ENCODE measurements at places on chromosomes 1 and 21. TPM values are rescaled to one million over a fixed set of nuclear protein-coding genes. Genes with fewer than 3 reads are reported as not detected.

Gene C8B
- 1.9 TPM for total RNA-seq

DNA sequence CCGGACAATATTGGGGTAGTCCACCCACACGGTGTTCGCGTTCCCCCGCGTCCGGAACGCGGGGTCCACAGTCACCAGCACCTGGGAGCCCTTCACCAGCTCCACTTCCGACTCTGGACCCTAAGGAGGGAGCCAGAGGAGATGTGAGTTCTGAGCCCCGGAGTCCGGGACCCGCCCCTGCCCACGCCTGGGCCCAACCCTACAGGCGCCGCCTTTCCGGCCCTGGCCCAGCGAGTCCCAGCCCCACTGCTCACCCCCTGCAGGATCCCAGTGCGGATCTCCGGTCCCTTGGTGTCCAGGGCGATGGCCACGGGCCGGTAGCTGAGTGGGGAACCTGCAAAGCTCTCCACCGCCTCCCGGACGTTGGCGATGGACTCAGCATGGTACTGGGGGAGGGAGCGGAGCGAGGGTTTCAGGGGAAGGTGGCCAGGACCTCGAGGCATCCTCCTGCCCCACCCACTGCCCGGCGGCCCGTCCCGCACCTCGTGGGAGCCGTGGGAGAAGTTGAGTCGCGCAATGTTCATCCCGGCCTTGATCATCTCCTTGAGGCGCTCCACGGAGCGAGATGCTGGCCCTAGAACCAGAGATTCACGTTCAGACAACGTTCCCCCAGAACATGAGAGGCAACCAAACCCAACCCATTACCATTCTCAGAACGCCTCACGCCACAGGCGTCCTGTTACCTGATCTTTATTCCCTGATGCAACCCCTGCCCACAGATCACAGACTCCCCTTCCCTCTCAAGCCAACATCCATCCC lies 5.9 kb downstream of the PKLR start:
- H3K36me3 ChIP-seq: no peaks in the 10 kb centered on the region
- H3K4me1 ChIP-seq: no peaks in the 10 kb centered on the region
- H3K27me3 ChIP-seq: peaks cover 35% of the 10 kb centered on the region
- no peak overlapping the region for H3K27ac ChIP-seq
- no peak for DNase-seq

GRCh38 chr1:21188235-21188634 lies 11.5 kb upstream of the EIF4G3 start:
- H3K27me3 ChIP-seq: no peaks in the 10 kb centered on the region
- H3K36me3 ChIP-seq: no peaks in the 10 kb centered on the region
- no peak overlapping the region for H3K27ac ChIP-seq
- H3K4me1 ChIP-seq: peaks cover 4% of the 10 kb centered on the region
- H3K4me3 ChIP-seq: no peak overlapping the region
- no peak for DNase-seq

DNA sequence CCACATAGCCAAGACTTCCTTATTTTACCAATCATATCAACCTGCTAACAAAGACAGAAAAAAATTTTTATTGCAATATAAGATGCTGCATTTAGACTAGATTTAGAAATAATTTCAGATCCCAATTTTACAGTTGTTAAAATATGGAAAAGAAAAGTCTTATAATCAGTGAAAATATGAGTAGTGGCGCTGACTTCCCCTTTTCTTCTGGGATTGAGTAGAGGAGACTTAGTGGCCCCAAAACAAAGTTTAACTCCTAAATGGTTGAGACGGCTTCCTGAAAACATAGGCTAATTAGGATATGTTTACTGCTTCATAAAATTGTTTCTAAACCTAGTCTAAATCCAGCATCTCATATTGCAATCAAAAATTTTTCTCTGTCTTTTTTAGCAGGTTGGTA lies 68.4 kb downstream of the RAB3GAP2 start:
- H3K36me3 ChIP-seq: peaks cover 26% of the 10 kb centered on the region
- no peaks in the 10 kb centered on the region for H3K4me1 ChIP-seq
- no peak overlapping the region for H3K27ac ChIP-seq
- H3K27me3 ChIP-seq: no peaks in the 10 kb centered on the region
- no peak for DNase-seq
- H3K4me3 ChIP-seq: no peak overlapping the region

- peak; percentile 25 for DNase-seq
- H3K27me3 ChIP-seq: no peaks in the 10 kb centered on the region
- peak overlapping the region; percentile 82 for H3K4me3 ChIP-seq
- peaks cover 6% of the 10 kb centered on the region for H3K4me1 ChIP-seq
- peak overlapping the region; percentile 0 for H3K27ac ChIP-seq
These were observed 4.4 kb downstream of the MIER1 start for GRCh38 chr1:66929146-66929688.

DNA sequence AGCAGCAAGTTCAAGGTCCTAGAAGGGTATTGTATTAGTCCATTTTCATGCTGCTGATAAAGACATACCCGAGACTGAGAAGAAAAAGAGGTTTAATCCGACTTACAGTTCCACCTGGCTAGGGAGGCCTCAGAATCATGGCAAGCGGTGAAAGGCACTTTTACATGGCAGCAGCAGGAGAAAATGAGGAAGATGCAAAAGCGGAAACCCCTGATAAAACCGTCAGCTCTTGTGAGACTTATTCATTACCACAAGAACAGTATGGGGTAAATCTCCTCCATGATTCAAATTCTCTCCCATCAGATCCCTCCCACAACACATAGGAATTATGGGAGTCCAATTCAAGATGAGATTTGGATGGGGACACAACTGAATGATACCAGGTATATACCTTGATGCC lies 409.5 kb downstream of the NTNG1 start:
- peaks cover 4% of the 10 kb centered on the region for H3K4me1 ChIP-seq
- no peak overlapping the region for H3K27ac ChIP-seq
- DNase-seq: no peak
- H3K27me3 ChIP-seq: no peaks in the 10 kb centered on the region
- H3K4me3 ChIP-seq: no peak overlapping the region

Gene RBM34
- total RNA-seq: 31.7 TPM

Gene RHD
- not detected for total RNA-seq

Gene C1QA
- 27.4 TPM for total RNA-seq

Gene CHI3L1
- 46.4 TPM for total RNA-seq

Gene KCND3
- total RNA-seq: 8.0 TPM

DNA sequence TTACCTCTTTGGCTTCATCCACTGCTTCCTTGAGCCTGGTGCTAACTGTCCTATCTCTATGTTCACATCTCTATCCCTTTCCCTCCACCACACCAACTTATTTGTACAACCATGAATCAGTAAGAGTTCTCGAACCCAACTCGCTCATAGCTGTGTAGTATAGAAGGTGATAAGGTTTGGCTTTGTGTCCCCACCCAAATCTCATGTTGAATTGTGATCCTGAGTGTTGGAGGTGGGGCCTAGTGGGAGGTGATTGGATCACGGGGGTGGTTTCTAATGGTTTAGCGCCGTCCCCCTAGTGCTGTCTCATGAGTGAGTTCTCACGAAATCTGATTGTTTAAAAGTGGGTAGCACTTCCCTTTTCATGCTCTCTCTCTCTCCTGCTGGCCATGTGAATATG lies 235.6 kb upstream of the FMN2 start:
- H3K27me3 ChIP-seq: no peaks in the 10 kb centered on the region
- H3K27ac ChIP-seq: no peak overlapping the region
- no peaks in the 10 kb centered on the region for H3K36me3 ChIP-seq
- no peak for DNase-seq

- H3K27ac ChIP-seq: no peak overlapping the region
- no peaks in the 10 kb centered on the region for H3K36me3 ChIP-seq
- no peak for DNase-seq
- H3K27me3 ChIP-seq: peaks cover 48% of the 10 kb centered on the region
- no peak overlapping the region for H3K4me3 ChIP-seq
These were observed 8.3 kb upstream of the ATF3 start for GRCh38 chr1:212600071-212600915.

DNA sequence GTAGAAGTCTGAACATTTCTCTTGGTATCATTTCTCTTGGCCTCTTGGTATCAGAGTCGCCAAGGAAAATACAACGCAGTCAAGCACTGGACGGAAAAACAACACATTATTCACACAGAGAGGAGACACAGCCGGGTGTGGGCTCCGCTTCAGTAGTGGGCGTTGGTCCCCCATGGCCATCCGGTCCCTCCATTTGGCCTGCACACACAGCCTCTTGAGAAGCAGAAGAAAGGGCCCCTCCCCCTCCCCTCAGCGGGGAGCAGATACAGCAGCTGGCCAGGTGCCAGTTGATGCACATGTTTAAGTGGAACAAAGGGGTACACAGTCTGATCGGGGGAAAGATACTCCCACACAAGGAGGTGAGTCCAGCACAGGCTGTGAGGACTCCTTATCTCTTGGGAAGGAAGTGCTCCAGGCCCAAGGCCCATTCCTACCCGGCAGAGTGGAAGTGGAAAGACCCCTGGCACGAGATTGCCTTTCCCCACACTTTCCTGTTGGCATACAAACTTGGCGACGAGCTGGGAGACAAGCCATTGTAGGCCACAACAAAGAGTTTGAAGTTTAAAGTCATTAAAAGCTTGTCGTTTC lies 311.3 kb downstream of the FAM72C start:
- no peaks in the 10 kb centered on the region for H3K4me1 ChIP-seq
- no peaks in the 10 kb centered on the region for H3K27me3 ChIP-seq
- no peak for DNase-seq

Gene APOBEC4
- 3.3 TPM for total RNA-seq

GRCh38 chr1:12619792-12620487 lies 1.9 kb upstream of the DHRS3 start:
- peak overlapping the region; percentile 96 for H3K27ac ChIP-seq
- peak; percentile 90 for DNase-seq
- H3K4me1 ChIP-seq: peaks cover 18% of the 10 kb centered on the region
- no peak overlapping the region for H3K4me3 ChIP-seq
- H3K27me3 ChIP-seq: no peaks in the 10 kb centered on the region

Gene LCE1A
- total RNA-seq: not detected

Gene ZNF695
- total RNA-seq: 0.61 TPM

Gene CHI3L2
- 298 TPM for total RNA-seq

DNA sequence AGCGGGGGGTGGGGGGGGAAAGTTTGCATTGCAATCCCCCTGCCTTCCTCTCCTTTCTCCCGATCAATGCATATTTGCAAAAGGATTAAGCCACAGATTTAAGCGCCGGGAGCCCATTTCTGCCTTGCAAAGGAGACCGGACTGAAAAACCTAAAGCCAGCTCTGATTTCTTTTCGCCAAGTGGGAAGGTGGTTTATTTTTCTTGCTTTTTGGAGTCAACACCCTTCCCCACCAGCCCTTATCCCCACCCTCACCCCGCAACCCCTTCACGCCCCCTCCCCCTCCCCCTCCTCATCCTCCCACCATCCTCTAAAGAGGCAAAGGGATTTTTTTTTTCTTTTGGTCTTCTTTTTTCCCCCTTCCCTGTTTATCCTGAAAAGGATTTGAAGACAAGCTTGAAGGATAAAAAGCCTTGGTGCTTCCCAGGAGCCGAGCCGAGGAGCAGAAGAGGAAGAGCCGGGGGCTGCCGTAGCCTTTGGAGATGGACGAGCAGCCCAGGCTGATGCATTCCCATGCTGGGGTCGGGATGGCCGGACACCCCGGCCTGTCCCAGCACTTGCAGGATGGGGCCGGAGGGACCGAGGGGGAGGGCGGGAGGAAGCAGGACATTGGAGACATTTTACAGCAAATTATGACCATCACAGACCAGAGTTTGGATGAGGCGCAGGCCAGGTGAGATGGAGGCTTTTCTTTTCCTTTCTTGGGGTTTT lies 513 bp downstream of the PBX1 start:
- H3K4me1 ChIP-seq: peaks cover 3% of the 10 kb centered on the region
- peak; percentile 70 for DNase-seq
- H3K36me3 ChIP-seq: no peaks in the 10 kb centered on the region
- H3K27ac ChIP-seq: peak overlapping the region; percentile 92

GRCh38 chr1:110443451-110443850 lies 7.5 kb upstream of the PROK1 start:
- no peaks in the 10 kb centered on the region for H3K36me3 ChIP-seq
- H3K27me3 ChIP-seq: no peaks in the 10 kb centered on the region
- H3K27ac ChIP-seq: no peak overlapping the region
- no peak for DNase-seq
- H3K4me3 ChIP-seq: no peak overlapping the region

Gene PGLYRP4
- total RNA-seq: 1.0 TPM

- H3K27ac ChIP-seq: peak overlapping the region; percentile 79
- no peak overlapping the region for H3K4me3 ChIP-seq
- peaks cover 12% of the 10 kb centered on the region for H3K4me1 ChIP-seq
- no peaks in the 10 kb centered on the region for H3K27me3 ChIP-seq
- no peaks in the 10 kb centered on the region for H3K36me3 ChIP-seq
These were observed 578 bp upstream of the SESN2 start for GRCh38 chr1:28258628-28259251.

DNA sequence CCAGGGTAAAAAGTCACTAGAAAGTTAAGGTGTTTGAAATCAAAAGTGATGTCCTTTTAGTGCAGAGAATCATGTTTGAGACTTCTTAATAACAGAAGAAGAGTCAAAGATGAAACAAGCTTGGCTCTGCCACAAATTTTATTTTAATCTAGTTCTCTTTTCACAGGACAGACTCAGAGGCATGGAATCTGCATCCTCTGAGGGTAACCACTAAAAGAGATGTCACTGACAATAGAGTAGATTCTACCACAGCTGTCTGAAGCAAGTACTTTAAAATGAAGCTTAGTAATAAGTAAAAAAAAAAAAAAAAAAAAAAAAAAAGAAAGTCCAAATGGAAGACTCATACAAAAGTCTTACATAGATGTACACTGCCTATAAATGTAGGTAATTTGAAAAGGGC lies 519.7 kb upstream of the PRMT6 start:
- no peaks in the 10 kb centered on the region for H3K36me3 ChIP-seq
- no peak overlapping the region for H3K4me3 ChIP-seq
- H3K4me1 ChIP-seq: no peaks in the 10 kb centered on the region

GRCh38 chr1:22870201-22870871 lies 102.3 kb downstream of the LACTBL1 start:
- H3K4me3 ChIP-seq: no peak overlapping the region
- H3K27me3 ChIP-seq: no peaks in the 10 kb centered on the region
- no peaks in the 10 kb centered on the region for H3K36me3 ChIP-seq

- no peaks in the 10 kb centered on the region for H3K4me1 ChIP-seq
- H3K27me3 ChIP-seq: no peaks in the 10 kb centered on the region
- no peak for DNase-seq
These were observed 51.5 kb downstream of the SLC66A1 start for GRCh38 chr1:19363536-19364152.

DNA sequence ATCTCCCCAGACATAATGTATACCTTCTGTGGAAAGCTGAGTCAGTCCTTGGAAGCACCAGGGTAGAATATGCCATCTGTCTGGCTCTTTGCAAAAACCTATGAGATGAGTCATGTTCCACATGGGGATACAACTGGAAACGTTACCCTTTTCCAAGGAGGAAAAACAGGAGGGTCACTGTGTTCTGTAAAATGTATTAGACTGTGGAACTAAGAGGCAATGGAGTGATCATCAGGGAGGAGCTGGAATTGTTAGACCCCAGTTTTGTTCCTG lies 16.1 kb upstream of the PSMD4 start:
- no peaks in the 10 kb centered on the region for H3K4me1 ChIP-seq
- no peak overlapping the region for H3K27ac ChIP-seq
- peaks cover 76% of the 10 kb centered on the region for H3K36me3 ChIP-seq
- H3K27me3 ChIP-seq: no peaks in the 10 kb centered on the region

DNA sequence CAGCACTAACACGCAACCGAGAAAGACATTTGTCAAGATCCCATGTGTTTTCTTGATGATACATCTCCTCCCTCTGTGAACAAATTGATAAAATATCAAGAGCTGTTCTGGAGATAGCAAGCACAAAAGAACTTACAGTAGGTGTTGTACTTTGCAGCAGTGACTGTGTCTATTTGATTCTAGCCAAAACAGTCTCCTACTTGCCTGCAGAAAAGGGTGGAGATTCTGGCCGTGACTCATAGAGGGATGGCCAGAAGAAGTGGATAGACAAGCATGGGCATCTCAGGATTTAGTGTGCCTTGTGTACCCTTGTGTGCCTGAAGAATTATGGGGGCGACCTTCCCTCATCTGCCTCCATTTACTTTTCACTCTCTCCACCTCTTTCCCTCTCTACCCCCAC lies 458.4 kb upstream of the LRRC7 start:
- H3K4me1 ChIP-seq: no peaks in the 10 kb centered on the region
- H3K36me3 ChIP-seq: no peaks in the 10 kb centered on the region
- H3K27ac ChIP-seq: no peak overlapping the region
- no peaks in the 10 kb centered on the region for H3K27me3 ChIP-seq
- no peak for DNase-seq
- H3K4me3 ChIP-seq: no peak overlapping the region
